ENCODE measurements at places on chromosomes 7 and 10.

DNA sequence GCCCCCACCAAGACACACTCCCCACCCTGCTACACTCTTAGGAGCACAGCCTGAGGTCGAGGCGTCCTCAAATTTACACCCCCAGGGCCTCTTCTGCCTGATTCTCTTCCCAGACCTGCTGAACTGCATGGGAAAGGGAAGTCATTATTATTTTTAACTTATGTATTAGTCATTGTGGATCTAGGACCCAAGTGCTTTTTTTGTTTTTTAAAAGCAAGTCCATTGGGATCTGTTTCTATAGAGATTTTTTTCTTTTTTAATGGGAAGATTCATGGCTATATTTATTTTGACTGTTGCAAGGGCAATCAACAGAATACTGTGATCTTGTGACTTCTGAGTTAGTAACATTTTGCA is 203.8 kb downstream of the ZMYND11 start:
- no peak for DNase-seq

- DNase-seq: no peak
These were observed 174.3 kb downstream of the FANK1 start for GRCh38 chr10:126070476-126071215.

DNA sequence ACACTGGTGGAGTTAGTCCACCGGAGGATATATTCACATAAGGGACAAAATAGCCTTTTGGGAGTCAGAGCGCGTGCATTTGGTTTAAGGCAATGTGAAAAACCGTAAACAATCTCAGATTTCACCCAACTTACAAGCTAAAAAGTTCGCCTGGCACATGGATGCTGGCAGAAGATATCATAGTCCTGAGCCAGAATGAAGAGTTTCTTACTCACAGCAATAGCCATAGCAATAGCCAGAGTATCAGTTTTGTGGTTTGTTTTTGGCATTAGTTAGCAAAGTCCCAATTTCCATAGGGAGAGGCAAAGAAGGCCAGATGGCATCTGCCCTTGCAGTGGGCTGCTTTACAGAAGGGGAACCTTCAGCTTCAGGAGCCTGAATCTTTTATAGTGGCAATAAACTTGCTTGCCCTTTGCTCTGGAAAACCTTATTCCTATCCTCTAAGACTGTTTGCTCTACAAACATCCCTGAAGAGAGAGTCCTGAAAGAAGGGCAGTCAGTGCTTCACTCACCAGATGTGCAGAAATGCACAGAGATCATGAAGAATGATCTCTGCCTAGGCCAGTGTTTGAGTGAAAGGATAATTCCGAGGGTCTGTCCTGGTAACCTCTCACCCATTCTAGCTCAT is 28.7 kb upstream of the RSBN1L start:
- no peak for DNase-seq

GRCh38 chr7:33642312-33642711 is 263.0 kb upstream of the BMPER start:
- DNase-seq: no peak

- peak; percentile 48 for DNase-seq
These were observed 25.1 kb upstream of the GHRHR start for GRCh38 chr7:30938435-30939316.

GRCh38 chr10:112213836-112214235 is 30.3 kb upstream of the GPAM start:
- no peak for DNase-seq

DNA sequence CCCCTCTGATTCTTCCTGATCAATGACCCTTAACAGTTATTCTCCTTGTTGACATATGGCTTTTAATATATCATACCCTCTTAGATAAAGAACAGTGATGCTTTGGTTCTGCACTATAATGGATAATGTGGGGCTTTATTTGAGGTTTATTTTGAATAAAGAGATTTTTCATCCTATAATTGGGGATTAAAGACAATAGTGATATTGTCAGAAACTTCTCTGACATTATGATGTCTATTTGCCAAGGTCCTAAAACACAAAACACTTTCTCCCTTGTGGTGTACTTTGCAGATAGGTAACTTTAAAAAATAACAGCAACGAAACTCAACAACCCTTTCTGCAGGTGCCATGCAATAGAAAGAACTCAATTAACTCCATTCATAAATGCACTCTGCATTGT is 243.6 kb upstream of the RHOBTB1 start:
- DNase-seq: no peak

DNA sequence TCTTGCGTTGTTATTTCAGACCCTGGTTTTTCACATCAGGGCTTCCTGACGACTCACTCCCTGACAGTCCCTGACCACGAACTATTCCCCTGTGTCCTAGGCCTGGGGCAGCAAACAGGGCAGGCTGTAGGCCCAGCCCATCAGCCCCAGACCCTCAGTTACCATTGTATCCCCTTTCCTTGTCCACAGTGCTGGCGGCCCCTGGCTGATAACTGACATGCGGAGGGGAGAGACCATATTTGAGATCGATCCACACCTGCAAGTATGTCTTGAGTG is 50.5 kb upstream of the TRIM8 start:
- DNase-seq: no peak

DNA sequence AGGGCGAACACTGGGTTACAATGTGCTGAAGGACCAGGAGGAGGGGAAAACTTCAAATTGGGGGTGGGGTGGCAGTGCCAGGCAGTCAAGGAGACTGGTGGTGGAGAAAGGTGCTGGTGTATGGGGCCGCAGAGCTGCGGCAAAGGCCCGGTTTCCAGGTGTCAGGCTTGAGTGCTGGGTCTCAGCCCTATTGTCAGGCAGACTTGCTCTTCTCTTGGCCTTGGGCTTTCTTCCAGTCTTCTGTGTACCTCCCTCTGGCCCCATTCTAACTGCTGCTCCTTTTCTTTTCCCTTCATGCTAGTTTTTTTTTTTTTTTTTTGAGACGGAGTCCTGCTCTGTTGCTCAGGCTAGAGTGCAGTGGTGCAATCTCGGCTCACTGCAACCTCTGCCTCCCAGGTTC is 51.0 kb downstream of the POLR3A start:
- DNase-seq: no peak

- no peak for DNase-seq
These were observed 421.0 kb downstream of the PTPRN2 start for GRCh38 chr7:158166386-158167340.

- DNase-seq: no peak
These were observed 1655.8 kb downstream of the REEP3 start for GRCh38 chr10:65176994-65177393.

- DNase-seq: no peak
These were observed 237.9 kb downstream of the C7orf25 start for GRCh38 chr7:42673951-42674350.

- DNase-seq: no peak
These were observed 44.4 kb downstream of the ATXN7L1 start for GRCh38 chr7:105831824-105832535.

DNA sequence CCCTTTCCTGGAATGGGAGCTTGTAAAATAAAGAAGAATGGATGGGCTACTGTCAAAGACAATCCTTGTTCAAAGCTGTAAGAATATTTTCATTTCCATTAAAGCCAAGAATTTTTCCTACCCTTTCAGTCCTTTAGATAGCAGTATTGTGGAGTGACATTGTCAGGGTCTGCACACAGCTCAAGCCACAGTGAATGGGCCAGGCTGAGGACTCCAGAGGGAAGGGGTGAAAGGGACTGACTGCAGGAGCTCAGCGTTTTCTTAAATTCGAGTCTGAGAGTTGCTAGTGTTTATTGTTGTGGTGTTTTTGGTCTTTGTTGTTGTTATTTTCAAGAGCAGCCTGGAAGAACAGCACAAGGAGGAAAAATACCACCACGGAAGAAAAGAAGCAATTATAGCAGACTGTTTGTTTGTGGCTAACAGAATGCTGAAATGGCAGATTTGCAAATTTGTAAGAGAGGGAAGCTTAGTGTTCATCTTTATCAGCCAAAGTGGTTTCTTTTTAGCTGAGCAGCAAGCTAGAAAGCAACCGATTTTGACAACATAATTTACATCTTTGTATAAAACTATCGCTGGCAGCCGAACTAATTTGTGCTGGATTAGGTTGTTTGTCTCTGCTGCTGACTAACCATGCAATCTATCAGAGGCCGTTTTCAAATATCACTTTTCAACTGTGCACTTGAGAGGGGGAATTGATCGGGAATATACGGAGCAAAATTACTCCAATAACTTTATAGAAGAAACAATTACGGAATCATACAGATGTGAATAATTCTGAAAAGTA is 192.1 kb downstream of the LRMDA start:
- no peak for DNase-seq

DNA sequence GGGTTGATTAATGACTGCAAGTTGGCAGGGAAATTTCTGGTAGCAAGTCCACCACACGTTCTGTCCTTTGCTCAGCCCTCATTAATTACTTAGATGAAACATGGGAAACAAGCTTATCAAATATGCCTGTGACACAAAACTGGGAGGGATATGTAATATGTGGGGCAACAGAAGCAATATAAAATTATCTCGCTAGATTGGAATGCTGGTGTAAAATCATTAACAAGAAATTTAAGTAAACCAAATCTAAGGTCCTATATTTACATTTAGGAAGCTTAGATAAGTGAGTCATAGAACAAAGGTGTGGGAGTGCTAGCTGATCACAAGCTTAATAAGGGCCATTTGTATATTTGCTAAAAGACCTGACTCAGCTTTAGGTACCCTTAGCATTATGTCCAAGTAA is 23.5 kb downstream of the TRPV5 start:
- no peak for DNase-seq

DNA sequence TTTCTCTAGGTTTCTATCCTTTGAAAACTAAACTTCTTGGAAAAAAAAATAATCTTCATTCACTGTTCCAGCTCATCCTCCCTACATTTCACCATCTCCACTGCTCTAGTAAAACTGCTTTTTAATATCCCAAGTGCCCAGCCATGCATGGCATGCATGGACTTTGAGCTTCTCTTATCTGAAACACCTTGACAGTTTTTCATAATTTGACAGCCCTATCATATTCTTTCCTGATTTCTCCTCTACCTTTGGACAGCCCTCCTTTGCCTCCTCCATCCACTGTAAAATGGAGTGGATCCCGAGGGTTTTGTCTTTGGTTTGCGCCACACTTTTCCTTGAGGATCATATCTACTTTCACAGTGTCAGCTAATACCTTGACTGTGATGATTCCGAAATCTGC is 212.8 kb downstream of the ANK3 start:
- no peak for DNase-seq

DNA sequence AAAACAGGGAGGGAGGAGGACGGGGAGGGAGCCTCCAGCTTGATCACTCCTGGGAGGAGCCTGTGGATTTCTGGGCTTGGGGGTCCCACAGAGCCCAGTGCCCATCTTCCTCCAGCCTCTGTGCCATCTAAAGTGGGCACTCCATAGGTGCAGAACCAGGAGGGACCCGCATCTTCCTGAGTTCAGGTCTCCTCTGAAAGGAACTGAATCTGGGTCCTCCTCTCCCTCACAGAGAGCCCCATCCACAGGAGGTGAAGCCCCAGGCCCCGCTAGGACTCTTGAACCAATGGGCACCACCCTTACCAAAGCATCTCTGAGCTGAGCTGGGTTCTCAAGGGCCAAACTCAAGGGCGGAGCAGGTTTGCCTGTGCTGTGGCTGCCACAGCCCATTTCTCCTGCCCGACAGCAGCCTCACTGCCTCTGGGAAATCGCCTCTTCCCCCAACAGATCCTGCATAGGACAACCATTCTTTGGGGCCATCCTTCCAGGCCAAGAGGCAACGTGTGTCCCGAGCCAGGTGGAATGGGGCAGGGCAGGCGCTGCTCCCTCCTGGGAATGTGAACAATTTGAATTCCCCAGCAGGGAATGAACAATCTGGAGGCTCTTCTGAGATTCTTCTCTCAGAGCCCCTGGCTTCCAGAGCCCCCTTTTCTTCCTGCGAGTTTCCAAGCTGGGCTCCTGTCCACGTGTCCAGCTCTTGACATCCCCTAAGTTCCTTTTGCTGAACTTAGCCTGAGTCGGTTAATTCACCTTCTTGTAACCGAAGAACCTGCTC is 411.0 kb upstream of the FOXK1 start:
- no peak for DNase-seq

DNA sequence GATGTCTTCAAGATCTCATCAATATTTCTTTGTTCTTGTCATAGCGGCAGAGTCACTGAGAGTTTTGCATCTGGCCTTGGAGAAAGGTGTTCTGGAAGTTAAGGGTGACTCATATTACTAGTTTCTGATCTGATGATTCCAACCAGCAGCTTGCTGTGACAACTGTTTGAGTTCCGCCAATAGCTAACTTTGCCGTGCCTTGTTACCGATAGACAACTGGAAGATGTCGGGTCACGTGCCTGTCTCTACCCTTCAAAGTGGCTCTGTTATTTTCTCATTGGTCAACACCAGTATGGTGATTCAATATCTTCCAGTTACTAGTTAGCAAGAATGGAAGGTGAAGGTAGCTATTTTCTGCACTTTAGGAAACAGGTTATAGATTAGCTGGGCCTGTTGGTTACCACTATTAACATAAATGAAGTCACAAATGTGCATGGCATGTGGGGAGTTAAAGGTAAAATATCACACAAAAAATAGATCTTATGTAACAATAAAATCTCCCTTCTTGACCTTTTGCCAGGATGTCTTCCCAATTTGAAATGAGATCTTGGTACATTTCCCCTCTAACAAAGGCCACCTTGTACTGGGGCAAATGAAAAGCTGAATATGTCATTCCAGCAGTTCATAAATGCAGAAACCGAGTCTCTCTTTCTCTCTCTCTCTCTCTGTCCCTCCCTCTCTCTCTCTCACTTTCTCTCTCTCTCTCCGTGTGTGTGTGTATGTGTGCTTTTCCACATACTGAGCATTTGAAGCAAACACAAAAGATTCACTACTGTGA is 2.6 kb upstream of the MGAM2 start:
- DNase-seq: no peak

GRCh38 chr7:142962991-142963390 is 828 bp upstream of the KEL start:
- DNase-seq: no peak

- no peak for DNase-seq
These were observed 11.8 kb upstream of the MIOS start for GRCh38 chr7:7554649-7555575.

GRCh38 chr7:97421307-97421930 is 303.9 kb downstream of the SDHAF3 start:
- DNase-seq: no peak

- no peak for DNase-seq
These were observed 6.4 kb downstream of the HEPACAM2 start for GRCh38 chr7:93219868-93220267.

- no peak for DNase-seq
These were observed 83.0 kb downstream of the CXCL12 start for GRCh38 chr10:44301781-44302355.

GRCh38 chr7:35571611-35572240 is 123.2 kb downstream of the HERPUD2 start:
- no peak for DNase-seq

GRCh38 chr10:59240582-59241183 is 64.2 kb downstream of the PHYHIPL start:
- DNase-seq: peak; percentile 24

- no peak for DNase-seq
These were observed 25.0 kb downstream of the YKT6 start for GRCh38 chr7:44225566-44226395.

GRCh38 chr7:13282377-13282980 is 595.0 kb downstream of the ARL4A start:
- no peak for DNase-seq

- no peak for DNase-seq
These were observed 26.4 kb upstream of the KLF6 start for GRCh38 chr10:3811291-3811870.

- no peak for DNase-seq
These were observed 1009.2 kb downstream of the SORCS3 start for GRCh38 chr10:105650306-105650705.

- peak; percentile 33 for DNase-seq
These were observed 3.9 kb upstream of the CD36 start for GRCh38 chr7:80634505-80634904.

All from HFF-Myc (cell line).